ENCODE measurements at places on chromosomes 1 and 21. TPM values are rescaled to one million over a fixed set of nuclear protein-coding genes. Genes with fewer than 3 reads are reported as not detected.
A peak's percentile ranks its signal among the peaks of the same experiment; 100 is the strongest.

- H3K27ac ChIP-seq: no peak overlapping the region
- H3K4me3 ChIP-seq: no peak overlapping the region
- no peaks in the 10 kb centered on the region for H3K36me3 ChIP-seq
- peaks cover 6% of the 10 kb centered on the region for H3K27me3 ChIP-seq
- H3K4me1 ChIP-seq: no peaks in the 10 kb centered on the region
- DNase-seq: no peak
These were observed 58.0 kb downstream of the RBM11 start for GRCh38 chr21:14273736-14274538.

DNA sequence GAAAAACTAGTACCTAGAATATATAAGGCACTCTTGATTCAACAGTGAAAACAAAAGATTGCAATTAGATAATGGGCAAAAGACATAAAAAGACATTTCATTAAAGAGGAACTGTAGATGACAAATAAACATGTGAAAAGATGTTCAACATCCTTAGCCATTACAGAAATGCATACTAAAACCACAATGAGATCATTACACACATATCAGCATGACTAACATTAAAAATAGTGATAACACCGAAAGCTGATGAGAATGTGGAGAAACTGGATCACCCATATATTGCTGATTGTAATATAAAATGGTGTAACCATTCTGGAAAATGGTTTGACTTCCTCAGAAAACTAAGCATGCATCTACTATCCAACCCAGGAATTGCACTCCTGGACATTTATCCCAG lies 340.3 kb downstream of the SEC16B start:
- no peak for DNase-seq
- no peaks in the 10 kb centered on the region for H3K27me3 ChIP-seq
- H3K4me3 ChIP-seq: no peak overlapping the region
- no peaks in the 10 kb centered on the region for H3K36me3 ChIP-seq
- H3K4me1 ChIP-seq: no peaks in the 10 kb centered on the region

DNA sequence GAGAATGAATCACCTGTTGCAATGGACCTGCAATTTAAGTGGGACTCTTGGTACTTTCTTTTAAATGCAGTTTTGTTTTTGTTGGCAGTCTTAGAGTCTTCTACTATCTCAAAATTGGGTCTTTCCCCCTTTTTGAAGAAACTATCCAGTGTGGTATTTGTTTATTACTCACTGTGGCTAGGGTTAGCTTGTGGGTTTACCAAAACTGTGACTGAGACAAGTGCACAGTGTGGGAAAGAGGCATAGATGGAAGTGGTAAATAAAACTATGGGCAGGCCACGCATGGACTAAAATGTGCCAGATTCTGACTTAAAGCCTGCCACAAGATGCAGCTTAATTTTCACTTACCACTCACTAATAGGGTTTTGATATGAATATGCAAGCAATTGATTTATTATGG lies 1441.7 kb downstream of the PLA2G4A start:
- no peaks in the 10 kb centered on the region for H3K4me1 ChIP-seq
- no peaks in the 10 kb centered on the region for H3K27me3 ChIP-seq
- H3K4me3 ChIP-seq: no peak overlapping the region
- H3K36me3 ChIP-seq: no peaks in the 10 kb centered on the region

- H3K27me3 ChIP-seq: no peaks in the 10 kb centered on the region
- no peaks in the 10 kb centered on the region for H3K36me3 ChIP-seq
- no peak overlapping the region for H3K4me3 ChIP-seq
- H3K4me1 ChIP-seq: no peaks in the 10 kb centered on the region
- DNase-seq: no peak
- H3K27ac ChIP-seq: no peak overlapping the region
These were observed 509.6 kb upstream of the USP24 start for GRCh38 chr1:55724551-55725325.

Gene HAPLN2
- not detected for total RNA-seq

GRCh38 chr1:218350035-218350525 lies 4.9 kb downstream of the TGFB2 start:
- peaks cover 39% of the 10 kb centered on the region for H3K4me1 ChIP-seq
- H3K27me3 ChIP-seq: no peaks in the 10 kb centered on the region
- no peak for DNase-seq
- no peaks in the 10 kb centered on the region for H3K36me3 ChIP-seq

DNA sequence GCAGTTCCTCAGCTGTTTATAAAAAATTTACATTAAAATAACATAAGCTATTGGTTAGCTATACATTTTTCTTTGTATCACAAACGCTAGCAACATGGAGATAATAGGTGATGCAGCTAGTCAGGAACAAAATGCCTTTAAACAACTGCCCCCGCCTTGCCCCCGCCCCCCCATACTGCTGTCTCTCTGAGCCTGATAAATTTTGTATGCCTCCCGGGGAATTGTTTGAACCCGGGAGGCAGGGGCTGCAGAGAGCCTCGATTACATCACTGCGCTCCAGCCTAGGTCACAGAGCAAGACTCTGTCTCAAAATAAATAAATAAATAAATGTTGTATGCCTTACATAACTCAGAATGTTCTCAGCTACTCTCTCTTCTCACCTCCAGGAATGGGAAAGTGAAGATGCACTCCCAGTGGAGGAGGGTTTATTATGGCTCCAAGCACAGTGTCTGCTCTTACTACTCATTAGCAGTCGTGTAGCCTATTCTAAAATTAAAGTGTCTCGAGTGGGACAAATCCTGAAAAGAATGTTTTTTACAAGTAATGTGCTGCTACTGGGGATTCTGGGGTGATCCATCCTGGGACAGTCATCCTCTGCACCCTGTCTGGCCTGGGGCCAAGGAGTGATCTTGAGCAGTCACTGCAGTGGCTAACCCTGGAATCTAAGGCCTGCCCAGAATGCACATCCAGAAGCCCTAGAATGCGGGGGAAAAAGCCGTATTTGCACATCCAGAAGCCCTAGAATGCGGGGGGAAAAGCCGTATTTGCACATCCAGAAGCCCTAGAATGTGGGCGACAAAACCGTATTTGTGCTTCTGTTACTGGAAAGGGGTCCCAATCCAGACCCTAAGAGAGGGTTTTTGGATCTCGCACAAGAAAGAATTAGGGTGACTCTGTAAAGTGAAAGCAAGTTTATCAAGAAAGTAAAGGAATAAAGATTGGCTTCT lies 39.4 kb upstream of the ZNF496 start:
- H3K4me3 ChIP-seq: no peak overlapping the region
- no peak for DNase-seq

- DNase-seq: peak; percentile 89
- H3K36me3 ChIP-seq: no peaks in the 10 kb centered on the region
- no peaks in the 10 kb centered on the region for H3K27me3 ChIP-seq
These were observed at the start of gene ISG15 for GRCh38 chr1:1013105-1013921. ISG15 (plus strand) TSS chr1:1013497; CDS start chr1:1013574, 77 bp downstream.

GRCh38 chr1:43904660-43905551 lies 28.7 kb upstream of the ARTN start:
- no peak for DNase-seq
- H3K4me3 ChIP-seq: no peak overlapping the region
- H3K27me3 ChIP-seq: no peaks in the 10 kb centered on the region
- no peaks in the 10 kb centered on the region for H3K36me3 ChIP-seq

DNA sequence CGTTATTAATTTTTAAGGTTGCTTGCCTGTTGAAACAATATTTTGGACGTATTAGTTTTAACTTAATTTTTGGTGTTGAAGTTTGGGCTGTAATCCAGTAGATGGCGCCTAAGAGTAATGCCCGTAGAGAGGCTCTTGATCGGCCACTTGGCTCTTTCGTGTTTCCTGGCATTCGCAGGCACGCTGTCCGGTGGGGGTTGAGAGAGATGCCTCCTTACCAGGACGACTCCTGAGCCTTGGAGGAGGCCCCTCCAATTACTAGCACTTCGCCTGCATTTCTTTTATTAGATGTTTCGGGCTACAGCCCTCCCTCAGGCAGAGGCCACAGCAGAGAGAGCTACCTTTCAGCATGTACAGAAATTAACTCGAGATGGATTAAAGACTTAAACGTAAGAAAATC lies 12.0 kb downstream of the OR2M4 start:
- no peak overlapping the region for H3K27ac ChIP-seq
- no peaks in the 10 kb centered on the region for H3K36me3 ChIP-seq
- no peak for DNase-seq
- H3K27me3 ChIP-seq: no peaks in the 10 kb centered on the region

Gene RCSD1
- total RNA-seq: 1.00 TPM

Gene KIF26B
- total RNA-seq: 0.49 TPM
